ENCODE measurements at places on chromosomes 2 and 18.

- DNase-seq: no peak
Observed at GRCh38 chr2:139864821-139865302, 1084.7 kb upstream of the NXPH2 start.

GRCh38 chr2:145757503-145758246, 1237.8 kb upstream of the ZEB2 start:
- no peak for DNase-seq

GRCh38 chr2:8264981-8265380, 416.9 kb upstream of the ID2 start:
- DNase-seq: no peak

DNA sequence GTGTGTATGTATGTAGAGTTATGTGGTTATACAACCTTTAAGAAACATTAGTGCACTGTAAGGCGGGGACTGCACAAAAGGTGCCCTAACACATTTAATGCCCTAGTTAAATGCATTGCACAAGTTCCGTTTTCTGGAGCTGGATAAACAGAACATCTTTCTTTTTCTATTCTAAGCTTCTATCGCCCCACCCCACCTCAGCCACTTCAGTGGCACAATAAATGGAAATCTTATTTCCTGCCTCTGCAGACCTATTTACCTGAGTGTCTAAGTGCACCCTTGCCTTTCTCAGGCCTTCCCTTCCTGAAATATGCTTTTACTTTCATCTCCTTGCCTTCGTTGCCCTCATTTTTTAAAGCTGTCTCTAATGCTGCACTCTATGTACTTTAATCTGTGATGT, 123.5 kb downstream of the TANC1 start:
- DNase-seq: peak; percentile 61

DNA sequence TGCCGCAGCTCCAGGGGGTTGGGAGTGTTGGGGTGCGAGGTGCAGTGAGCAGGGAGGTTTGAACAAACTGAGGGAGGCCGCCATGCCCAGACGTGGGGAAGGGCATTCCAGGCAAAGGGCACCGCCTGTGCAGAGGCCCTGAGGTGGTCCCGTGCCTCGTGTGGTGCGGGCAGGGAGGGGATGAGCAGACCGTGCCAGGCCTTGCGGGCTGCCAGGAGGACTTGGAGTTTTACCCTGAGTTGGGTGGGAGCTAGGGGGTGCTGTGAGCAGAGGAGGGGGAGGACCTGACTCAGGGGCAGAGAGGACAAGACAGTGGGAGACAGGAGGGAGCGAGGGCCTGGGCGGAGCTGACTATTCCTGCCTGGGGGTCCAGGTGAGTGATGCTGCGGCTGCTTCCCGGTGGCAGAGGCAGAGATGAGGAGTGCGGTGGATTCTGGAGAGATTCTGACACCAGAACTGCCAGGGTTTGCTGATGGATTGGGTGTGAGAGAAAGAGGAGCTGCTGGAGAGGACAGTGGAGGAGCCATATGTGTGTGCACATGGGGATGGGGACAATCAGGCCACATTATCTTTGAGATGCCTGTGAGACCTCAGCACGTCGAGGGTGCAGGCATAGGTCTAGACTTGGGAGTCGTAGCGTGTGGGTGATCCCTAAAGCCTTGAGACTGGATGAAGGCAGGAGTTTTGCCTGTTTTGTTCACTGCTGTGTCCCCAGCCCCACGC, 23.4 kb downstream of the ZAP70 start:
- DNase-seq: no peak

DNA sequence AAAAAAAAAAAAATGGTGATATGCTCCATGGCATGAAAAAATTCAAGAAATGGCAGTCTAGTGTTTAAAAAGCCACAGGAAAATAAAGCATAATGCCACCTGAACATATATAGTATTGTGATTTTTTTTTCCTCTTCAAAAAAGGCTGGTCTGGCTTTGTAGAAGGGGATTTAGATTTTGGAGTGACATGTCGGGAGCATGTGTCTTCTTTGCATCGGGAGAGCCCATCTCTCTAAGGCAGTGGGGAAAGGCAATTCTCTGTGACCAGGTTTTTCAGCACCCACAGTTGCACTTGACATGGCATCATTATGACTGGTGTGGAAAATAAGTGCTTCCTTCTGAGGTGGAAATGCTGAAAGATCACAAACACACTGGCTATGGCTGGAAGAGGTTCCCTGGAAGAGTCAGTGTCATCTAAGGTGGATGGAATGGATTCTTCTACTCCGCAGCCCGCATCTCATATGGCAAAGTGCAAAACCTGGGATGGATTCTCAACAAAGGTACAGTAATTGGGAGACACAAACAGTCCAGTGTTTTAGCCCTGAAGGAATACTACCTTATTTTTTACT, 172.5 kb downstream of the AGAP1 start:
- no peak for DNase-seq

GRCh38 chr2:188668017-188668680, 306.0 kb upstream of the COL3A1 start:
- no peak for DNase-seq

DNA sequence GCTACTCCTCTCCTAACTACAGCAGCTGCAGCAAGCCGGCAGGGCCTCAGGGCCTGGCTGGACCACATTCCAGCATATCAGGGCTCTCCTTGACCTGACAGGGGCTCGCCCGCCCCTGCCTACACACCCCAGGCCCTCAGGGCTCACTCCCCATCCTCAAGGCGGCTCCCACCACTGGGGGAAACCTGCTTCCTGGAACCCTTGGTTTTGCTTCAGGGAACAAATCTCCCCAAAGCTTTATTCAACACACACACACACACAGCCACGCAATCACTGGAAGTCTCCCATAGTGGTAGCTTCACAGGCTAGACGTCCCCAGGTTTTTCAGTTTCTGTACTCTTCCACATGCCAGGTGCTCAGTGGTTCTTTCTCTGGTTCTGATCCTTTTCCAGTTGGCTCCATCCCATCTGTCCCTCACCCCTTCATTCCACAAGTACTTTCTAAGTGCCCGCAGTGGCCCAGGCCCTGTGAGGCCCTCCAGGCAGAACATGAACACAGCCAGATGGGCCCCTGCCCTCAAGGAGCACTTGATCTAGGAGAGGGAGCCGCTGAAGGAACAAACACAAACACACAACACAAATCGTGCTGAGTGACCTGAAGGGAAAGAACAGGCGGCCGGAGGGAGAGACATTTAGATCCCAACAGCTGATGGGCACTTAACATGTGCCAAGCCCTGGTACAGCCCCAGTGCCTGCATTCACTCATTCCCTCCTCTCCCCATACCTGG, 51.1 kb downstream of the TNS1 start:
- no peak for DNase-seq

DNA sequence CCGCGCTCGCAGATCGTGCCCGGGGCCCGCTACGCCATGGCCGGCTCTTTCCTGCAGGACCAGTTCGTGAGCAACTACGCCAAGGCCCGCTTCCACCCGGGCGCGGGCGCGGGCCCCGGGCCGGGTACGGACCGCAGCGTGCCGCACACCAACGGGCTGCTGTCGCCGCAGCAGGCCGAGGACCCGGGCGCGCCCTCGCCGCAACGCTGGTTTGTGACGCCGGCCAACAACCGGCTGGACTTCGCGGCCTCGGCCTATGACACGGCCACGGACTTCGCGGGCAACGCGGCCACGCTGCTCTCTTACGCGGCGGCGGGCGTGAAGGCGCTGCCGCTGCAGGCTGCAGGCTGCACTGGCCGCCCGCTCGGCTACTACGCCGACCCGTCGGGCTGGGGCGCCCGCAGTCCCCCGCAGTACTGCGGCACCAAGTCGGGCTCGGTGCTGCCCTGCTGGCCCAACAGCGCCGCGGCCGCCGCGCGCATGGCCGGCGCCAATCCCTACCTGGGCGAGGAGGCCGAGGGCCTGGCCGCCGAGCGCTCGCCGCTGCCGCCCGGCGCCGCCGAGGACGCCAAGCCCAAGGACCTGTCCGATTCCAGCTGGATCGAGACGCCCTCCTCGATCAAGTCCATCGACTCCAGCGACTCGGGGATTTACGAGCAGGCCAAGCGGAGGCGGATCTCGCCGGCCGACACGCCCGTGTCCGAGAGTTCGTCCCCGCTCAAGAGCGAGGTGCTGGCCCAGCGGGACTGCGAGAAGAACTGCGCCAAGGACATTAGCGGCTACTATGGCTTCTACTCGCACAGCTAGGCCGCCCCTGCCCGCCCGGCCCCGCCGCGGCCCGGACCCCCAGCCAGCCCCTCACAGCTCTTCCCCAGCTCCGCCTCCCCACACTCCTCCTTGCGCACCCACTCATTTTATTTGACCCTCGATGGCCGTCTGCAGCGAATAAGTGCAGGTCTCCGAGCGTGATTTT, 7.6 kb downstream of the TBR1 start:
- no peak for DNase-seq

DNA sequence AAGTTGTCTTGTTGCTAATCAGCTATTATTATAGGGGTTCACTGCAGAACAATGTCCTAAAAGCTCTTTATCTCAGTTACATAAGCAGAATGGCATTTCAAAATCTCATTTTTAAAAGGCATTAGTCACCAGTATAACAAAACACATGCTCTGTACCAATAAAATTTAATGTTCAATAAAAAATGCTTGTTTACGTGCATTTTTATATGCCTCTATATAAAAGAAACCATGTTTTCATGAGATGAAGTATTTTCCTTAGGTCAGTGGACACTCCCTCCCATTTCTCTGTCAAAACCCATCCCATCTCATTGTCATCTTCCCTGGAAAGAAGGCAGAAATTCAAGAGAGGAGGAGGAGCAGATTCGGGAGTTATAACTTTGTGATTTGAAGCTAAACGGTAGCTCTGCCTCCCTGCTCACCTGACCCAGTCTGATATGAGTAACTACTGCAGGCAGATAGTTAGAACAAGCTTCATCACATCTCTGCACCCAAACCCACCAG, 231.9 kb upstream of the SIX2 start:
- no peak for DNase-seq

DNA sequence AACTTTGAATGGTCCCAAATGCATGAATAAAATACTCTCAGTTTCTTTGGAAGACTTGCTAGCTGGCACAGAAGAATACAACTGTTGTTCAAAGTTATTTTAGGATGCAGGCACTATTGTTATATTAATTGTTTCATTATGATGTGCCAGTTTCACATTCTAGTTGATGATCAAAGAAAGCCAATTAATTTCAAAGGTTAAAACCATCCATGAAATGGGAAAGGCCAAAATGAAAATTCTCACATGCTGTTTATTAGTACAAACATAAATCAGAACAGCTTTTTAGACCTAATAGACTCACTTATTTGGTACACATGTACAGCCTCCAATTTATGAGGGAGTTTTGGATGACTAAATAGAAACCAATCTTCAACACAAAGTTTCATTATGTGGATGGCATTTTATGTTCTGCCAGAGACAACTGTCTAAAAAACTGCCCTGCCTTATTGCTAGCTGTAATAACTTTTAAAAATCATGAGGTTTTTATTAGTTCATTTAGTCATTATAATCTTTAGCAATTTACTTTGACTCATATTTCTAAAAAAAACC, 42.2 kb downstream of the RFTN2 start:
- DNase-seq: no peak

DNA sequence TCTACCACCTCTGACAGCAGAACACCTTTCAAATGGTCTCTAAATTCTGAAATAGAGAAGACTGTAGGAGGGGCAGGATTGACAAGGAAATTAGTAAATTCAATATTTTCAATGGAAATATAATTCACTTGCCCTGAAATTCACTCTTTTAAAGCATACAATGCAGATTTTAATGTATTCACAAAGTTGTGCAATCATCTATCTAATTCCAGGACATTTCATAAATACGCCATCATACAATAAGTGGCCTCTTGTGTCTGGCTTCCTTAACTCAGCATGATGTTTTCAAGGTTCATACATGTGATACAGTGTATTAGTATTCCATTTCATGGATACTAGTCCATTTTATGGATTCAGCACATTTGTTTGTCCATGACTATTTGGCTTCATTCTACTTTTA, 74.2 kb downstream of the ZRANB3 start:
- no peak for DNase-seq

DNA sequence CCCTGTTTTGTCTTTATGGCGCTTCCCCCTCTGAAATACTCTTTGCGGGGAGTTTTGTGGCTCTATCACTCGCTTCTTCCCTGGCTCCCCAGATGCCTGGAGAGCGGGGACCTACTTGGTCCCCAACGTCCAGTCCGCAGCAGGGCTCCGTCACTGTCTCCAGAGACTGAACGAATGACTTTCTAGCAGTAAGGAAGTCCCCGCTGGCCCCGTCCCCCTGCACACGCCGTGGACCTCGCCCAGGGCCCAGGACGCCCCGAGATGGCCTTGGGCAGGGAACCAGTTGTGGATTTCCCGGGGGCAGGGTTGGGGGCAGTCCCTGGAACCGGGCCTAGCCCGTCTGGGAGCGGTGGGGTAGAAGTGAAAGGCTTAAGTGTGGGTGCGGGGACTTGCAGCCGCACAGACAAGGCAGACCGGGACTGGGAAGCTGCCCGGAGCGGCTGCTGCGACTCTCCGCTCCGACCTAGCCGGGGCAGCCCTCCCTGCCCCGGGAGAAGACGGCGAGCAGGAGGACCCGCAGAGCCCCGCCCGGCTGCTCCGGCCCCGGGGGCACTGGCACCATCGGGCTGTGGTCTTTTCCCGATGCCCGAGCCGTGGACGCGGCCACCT, 821 bp upstream of the EPHA4 start:
- peak; percentile 49 for DNase-seq

DNA sequence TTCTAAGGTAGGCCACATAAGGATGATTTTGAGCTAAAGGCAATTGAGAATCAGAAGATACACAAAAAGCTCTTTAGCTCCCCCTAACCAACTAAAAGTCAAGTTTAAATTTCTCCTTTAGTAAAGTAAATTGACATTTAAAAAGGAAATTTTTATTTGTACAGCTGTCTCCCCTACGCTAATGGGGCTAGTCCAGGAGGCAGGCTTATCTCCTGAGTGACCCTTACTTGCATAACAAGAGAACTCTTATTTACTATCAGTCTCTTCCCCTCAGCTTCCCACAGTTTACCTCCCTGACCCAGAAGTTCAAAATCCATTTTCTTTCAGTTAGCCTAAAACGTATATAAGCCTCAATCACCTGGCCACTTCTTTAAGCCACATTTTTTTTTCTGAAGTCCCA, 1002.8 kb upstream of the NRXN1 start:
- no peak for DNase-seq

- DNase-seq: no peak
Observed at GRCh38 chr2:96623116-96623515, 15.0 kb downstream of the KANSL3 start.

DNA sequence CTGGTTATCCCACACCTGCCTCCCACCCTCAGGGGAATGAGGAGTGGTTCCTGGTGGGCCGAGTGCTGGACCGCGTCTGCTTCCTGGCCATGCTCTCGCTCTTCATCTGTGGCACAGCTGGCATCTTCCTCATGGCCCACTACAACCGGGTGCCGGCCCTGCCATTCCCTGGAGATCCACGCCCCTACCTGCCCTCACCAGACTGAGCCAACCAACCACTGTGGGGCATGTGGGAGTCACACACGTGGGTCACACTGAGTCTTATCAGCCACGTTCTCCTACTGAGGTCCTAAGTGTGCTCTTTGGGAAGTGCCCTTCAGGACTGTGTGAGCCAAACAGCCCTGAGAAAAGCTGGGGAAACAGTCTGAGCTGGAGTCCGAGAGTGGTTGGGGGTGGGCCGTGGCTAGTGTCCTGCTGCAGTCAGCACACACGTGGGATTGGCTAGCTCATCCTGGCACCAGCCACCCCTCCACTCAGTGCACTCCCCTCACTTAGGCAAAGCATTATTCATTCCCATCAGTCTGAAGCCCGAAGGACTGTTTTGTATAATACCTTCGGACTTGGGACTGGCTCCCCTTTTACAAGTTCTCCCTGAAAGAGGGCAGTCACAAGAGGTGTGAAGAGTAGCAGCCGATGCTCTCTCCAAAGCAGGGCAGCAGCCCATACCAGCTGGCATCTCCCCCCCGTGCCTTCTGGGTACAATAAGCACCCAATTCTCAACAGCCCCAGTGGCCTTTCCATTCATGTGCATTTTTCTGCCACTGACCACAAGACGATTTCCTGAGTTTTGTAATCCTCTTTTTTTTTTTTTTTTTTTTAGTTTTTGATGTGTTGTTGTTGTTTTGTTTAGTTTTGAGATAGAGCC, 4.6 kb downstream of the TIGD1 start:
- DNase-seq: no peak

Measured in activated naive CD4-positive, alpha-beta T cell treated with anti-CD3 and anti-CD28 coated beads, Interleukin-2, amount 10 ng/mL, durations not matched to agents 7 days and 5 days (primary cell).